ENCODE measurements at places on chromosomes 11 and 22. TPM values are rescaled to one million over a fixed set of nuclear protein-coding genes. Genes with fewer than 3 reads are reported as not detected.

DNA sequence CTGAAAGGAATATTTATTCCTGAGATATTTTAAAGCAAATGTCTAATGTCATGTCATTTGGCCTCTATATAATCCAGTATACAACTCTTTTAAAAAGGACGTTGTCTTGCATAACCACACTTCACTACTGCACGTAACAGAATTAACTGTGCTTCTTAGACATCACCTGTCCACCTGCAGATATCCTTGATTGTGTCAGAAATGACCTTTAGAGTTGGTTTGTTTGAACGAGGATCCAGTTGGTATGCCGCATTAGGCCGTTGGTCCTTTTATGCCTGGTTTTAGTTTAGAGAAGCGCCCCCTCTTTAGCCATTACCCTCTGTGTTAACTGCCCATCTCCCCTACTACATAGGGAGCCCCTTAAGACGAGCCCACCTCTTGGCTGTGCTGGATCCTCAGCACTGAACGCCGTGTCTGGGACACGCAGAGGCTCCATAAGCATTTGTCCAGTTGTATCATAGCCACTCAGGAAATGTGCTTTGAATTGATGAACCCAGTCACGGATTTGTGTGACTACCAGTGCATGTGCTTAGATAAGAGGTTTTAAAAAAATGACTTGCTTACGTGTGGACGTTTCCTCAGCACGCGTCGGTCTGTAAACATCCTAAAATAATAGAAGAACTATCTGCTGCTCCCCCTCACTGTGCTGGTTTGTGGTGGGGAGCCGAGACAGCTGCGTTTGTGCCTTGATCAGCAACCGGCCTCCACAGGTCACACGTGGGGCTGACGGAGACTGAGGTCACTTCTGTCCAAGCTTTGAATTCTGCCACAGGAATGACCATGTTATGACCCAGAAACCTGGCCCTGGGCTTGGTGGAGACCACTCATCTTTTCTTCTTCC lies 4.0 kb downstream of the MICAL2 start:
- DNase-seq: peak; percentile 98

GRCh38 chr11:124627546-124627945 lies 4.9 kb downstream of the TBRG1 start:
- DNase-seq: no peak

SHANK3 gene
- 0.18 TPM for total RNA-seq

DNA sequence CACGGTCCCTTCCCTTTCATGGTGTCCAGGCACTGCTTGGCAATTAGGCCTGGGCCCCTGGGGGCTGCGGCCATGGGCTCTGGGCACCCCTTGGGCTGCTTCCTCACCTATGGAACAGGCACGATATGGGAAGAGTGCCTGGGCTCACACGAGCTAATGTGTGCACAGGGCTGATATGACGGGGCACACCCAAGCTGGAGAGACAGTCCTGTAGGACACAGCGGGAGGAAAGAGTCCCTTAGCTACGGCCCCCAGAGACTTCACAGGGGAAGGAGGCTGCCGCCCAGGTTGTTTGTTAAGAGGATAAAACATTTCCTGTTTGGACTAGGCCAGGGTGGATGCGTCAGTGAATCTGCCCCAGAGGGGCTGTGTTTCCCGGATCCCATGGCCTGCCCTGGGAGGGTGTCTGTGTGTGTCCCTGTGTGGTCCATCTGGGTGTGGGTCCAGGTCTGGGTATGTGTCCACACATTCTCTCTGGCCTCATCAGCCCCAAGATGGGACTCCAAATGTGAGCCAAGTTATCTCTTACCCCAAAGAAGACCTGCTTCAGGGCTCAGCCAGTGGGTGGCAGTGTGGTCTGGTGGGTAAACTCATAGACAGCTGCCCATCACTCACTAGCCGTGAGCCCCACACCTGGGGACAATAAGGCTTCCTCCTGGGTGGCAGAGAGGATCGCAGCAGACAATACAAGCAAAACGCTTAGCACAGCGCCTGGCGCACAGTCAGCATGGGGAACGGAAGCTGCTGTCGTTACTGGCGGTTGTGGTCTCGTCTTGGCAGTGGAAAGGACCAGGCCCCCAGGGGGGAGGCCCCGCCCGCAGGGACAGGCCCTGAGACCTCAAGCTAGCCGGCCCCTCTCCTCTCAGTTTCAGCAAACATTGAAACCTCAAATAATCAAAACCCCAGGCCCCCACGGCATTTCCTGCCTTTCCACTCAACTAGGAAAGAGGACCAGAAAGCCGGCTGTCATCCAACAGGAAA lies 3.2 kb upstream of the EMID1 start:
- DNase-seq: peak; percentile 55

DNA sequence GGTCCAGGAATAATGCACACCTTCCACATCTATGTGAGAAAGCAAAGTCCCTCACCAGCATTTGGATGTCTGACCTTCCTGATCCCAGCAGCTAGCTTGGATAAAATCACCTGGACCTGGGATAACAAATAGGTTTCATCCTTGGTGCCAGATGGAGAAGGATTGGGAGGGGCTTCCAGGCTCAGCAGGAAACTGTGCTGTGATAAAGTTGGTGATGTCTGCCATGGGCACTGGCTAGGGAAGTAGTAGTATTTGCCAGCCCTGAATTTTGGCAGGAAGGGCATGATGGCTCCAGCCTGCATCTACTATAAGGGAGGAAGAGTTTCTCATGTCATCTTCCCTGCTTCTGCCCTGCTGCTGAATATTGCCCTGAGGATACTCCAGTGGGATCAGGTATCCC lies 37.5 kb downstream of the C11orf91 start:
- no peak for DNase-seq

DNA sequence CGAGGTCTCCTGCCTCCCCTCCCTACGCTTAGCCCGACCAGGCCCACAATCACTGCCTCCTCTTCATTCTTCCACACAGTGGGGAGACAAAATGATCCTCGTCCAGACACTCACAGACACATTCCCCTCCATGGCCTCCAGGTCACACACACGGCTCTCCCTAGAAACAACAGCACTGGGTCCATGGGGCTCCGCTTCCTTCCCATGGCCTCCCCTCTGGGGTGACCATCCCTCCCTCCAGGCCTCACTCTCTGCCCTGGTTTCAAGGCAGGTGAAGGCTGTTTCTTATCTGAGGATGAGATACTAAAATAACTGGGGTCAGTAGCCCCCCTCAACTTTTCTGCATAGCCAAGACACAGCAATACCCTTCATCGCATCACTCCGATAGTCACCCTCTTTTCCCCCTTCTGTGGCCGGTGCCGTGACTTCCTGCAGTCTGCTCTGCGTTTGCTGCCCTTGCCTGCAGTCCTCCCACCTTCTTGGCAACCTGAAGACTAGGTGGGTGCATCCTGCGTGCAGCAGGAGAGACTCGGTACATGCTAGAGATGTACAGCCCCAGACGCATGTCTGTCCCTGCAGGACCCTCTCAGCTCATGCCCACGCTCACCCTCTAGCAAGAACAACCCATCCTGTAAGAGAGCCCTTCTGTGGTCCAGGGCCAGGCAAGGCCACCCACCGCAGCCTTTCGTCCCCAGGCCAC lies 55.8 kb downstream of the CD6 start:
- DNase-seq: no peak

DNA sequence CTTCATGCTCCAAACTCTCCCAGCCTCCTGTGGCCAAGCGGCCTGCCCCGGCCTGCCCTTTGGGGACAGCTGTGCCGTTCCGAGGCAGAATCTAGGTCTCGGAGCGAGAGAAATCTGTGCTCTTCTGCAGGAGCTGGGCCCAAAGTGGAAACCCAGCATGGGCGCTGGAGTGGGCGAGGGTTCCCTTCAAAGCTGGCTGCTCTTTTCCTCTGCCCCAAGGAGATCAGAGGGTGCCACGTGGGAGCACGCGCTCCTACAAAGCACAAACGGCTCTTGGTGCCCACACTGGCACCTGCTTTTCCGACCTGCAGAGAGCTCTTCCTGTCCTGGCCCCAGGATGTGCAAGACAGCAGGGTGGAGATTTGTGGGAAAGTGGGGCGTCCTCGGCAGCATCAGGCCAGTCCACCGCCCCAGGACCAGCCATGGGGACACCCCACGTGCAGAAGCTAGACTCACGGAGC lies 6.9 kb downstream of the OSBPL5 start:
- no peak for DNase-seq

TRIM29 gene
- total RNA-seq: not detected

DNA sequence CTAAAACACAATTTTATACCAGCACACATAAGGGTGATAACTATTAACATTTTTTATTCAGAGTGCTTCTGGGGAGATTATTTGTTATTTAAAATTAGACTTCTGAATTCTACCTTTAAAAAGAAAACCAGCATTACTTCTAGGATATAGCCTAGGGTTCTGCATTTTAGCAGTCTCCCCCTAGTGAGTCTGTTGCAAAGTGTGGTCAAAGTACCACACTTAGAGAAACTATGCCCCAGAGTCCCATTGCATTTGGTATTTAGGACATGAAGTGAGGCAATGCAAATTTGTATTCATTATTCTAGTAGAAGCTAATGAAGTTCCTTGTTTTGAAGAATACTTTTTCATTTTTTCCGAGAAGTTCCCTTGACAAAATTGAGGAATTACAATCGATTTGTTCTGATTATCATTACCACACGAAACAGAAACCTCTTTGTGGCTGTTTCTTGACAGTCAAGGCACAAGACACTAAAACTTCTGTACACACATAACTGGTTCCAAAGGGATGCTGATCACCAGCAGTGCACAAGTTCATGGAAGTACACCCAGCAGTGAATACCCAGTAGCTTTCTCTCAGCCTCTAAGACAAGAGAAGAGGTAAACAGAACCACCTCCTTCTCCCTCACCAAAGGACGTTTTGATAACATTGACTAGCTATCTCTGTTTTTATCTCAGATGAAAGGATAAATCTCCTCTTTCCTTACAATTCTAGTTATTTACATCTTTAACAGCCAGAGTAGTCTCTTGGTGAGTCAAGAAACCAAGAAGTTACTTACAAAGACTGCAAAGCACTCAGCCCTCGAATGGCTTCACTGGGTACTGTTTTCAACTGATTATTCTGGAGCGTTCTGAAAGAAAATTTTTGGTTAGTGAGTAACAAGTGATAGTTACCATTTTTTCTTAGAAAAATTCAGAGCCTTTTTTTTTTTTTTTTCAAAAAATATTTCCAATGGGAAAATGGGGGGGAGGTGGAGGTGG lies 27.6 kb upstream of the CCDC34 start:
- peak; percentile 83 for DNase-seq

DNA sequence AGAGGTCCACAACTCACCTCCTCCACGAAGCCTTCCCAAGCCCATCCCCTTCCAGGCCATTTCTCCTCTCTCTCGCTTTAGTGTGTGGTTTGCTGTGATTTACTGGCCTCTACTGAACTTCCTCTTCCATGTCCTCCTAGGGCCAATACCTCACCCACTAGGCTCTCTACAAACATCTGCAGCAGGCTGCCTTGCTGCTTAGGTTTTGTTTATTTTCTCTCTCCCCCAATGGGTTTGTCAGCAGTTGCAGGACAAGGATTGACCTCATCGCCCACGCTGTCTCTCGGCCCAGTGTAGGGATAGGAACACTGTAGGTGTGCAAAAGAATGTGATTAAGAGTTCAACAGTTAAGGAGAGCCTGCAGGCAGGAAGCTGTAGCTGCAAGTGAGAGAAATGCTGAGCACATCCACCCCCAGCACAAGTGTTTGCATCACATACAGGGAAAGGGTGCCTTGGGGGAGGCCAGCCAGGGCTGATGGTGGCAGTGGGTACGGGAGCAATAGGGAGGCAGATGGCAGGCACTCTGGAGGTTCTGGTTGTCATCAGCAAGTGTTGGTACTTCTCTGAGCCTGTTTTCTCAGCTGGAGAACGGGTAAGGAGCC lies 1.4 kb downstream of the PC start:
- peak; percentile 97 for DNase-seq

APOBEC3B gene
- total RNA-seq: 17.6 TPM

- DNase-seq: peak; percentile 82
Measured at GRCh38 chr11:79940974-79941735, 500.3 kb upstream of the TENM4 start.

DNA sequence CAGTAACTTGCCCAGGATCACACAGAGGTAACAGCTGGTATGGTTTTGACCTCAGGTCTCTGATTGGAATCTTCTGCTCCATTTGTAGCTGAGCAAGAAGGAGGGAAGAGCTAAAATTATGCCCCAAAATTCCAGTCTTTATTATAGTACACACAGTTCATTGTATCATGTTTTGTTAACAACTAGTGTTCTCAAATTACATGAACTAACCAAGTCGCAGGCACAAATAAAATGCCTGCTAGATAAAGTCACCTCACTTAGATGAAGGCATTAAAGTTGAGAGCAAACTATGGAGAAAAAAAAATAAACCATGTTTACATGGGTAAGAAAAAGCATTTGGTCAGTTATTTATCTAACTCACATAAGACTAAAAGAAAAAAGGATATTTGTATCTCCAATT lies 58.8 kb downstream of the PDGFD start:
- peak; percentile 37 for DNase-seq

TEX54 gene
- not detected for total RNA-seq

SPA17 gene
- total RNA-seq: 14.4 TPM

PVALB gene
- total RNA-seq: not detected

GRCh38 chr11:117912497-117912896 lies 16.7 kb downstream of the TMPRSS13 start:
- no peak for DNase-seq

GRCh38 chr22:19201130-19201868 lies 22.8 kb upstream of the SLC25A1 start:
- no peak for DNase-seq

NPAS4 gene
- total RNA-seq: under 0.01 TPM

DNA sequence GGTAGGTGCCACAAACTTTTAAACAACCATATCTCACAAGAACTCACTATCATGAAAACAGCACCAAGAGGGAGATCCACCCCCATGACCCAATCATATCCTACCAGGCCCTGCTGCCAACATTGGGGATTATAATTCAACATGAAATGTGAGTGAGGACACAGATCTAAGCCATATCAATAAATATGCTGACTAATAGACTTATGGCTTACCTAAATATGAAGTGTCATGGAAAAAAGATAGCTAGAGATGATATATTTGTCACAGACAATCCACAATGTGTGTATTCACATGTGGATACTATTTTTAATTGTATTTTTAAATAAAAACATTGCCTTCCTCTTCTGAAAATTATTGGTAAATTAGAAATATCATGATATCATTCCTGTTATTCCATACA lies 38.2 kb upstream of the RAB38 start:
- DNase-seq: no peak

ZP1 gene
- total RNA-seq: 0.28 TPM

- DNase-seq: peak; percentile 34
Measured at GRCh38 chr11:118609380-118610224, 2.2 kb downstream of the PHLDB1 start.

DNA sequence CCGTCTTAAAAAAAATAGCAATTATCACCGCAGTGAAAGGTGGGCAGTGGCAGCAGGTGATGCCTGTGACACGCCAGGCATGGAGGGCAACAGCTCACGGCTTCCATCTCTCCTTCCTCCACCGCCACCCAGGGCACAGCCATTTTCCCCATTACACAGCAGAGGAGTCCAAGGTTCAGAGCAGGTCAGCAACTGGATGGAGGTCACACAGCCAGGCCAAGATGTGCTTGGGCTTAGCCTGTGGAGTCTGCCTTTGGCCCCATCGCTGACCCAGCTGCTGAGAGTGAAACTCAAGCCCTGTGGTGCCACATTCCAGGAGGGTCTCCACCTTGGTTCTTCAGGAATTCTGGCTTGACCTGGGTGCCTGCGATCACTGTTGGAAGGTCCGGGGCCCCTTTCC lies 411.1 kb downstream of the SHANK2 start:
- DNase-seq: no peak

SNX15 gene
- 8.1 TPM for total RNA-seq
